ENCODE measurements at places on chromosomes 2 and 18.

- DNase-seq = no peak
Measured at GRCh38 chr18:34880882-34881834, 160.1 kb upstream of the MAPRE2 start.

- no peak for DNase-seq
Measured at GRCh38 chr2:190409616-190410015, 1.5 kb downstream of the MFSD6 start.

- DNase-seq = no peak
Measured at GRCh38 chr18:61749031-61749430, 143.8 kb downstream of the RNF152 start.

- no peak for DNase-seq
Measured at GRCh38 chr2:100615471-100615870, 52.7 kb downstream of the PDCL3 start.

DNA sequence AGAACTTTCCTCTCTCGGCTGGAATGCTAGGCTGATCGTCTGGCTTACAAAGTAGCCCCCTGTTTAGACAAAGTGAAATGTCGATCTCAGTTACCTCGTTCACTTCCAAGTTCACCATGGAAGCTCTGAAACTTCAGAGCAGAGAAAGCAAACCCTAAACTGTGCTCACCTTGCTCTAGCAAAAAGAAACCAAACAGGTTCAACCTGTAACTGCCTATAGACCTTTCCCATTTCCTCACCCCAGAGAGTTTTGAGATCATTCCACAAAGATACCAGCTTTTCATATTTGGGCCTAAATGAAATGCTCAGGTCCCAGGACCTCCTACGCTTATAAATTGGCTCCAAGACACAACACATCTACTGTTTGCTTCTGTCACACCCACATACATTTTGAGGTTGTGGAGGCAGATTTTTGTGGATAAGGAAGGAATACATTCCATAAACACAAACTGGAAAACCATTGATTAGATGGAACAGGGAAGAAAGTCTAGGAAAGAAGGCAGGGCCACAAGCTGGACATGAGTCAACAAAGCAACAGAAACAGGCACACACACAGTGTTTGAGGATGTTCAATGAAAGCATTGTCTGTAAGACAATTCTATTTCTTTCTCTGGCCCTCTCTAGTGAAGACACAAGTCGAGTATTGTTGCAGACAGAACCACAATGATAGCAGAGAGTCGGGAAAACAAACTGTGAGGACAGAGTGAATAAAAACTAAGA, 52.8 kb upstream of the TGIF1 start:
- no peak for DNase-seq
